ENCODE measurements at places on chromosomes 16 and 17.

- DNase-seq = no peak
Observed at GRCh38 chr16:66265048-66265415, 101.5 kb upstream of the CDH5 start.

- DNase-seq = no peak
Observed at GRCh38 chr16:86508028-86508946, 2.0 kb upstream of the FOXF1 start.

DNA sequence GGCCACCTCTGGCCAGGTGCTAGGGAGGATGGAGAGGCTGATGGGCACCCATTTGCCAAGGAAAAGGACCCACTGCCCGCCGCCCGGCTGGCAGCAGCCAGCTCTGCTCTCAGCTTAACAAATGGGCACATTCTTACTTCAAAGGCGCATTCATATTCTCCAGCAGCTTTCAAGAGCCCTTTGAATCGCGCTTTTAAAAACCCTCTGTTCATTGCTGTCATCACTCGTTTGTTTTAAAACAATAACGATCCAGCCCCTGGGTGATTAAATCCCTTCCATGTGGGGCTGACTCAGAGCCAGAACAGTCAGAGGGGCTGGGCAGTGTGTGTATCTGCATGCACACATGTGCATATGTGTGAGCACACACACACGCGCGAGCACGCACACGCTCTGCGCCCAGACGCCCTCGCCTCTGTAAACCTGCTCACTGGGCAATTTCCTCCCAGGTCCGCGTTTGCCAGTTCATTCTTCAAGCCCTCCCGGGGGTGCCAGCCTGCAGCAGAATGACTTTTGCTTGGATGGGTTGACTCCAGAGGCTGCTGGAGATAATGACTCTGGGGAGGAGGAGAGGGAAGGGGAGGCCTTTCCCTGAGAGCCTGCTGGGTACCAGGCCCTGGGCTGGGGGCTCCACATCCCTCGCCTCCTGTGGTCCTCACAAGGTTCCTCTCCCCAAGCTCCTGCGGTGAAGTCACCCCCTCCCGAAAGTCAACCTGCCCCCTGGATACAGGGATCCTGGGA, 133.1 kb downstream of the SDK2 start:
- DNase-seq = no peak

- DNase-seq = no peak
Observed at GRCh38 chr17:7713782-7714181, 3.8 kb upstream of the DNAH2 start.

- no peak for DNase-seq
Observed at GRCh38 chr17:61709567-61709966, 118.5 kb upstream of the NACA2 start.

- no peak for DNase-seq
Observed at GRCh38 chr17:15660077-15660476, 24.0 kb downstream of the TRIM16 start.

DNA sequence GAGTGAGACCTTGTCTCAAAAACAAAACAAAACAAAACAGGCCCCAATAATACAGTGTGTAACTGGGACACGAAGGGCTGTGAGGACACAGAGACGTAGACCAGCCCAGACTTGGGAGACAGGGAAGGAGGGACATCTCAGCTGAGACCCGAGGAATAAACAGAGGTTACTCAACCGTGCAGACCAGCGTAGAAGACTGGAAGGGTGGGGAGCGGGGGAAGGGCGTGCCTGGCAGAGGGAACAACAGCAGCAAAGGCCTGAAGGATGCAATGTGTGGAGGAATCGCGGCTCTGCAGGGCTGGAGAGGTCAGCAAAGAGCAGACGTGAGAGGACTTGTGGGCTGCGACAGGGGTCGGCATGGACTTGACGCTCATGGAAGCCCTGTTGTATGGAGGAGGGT, 11.6 kb upstream of the CES4A start:
- no peak for DNase-seq

- no peak for DNase-seq
Observed at GRCh38 chr16:18936727-18937340, 10.6 kb upstream of the SMG1 start.

DNA sequence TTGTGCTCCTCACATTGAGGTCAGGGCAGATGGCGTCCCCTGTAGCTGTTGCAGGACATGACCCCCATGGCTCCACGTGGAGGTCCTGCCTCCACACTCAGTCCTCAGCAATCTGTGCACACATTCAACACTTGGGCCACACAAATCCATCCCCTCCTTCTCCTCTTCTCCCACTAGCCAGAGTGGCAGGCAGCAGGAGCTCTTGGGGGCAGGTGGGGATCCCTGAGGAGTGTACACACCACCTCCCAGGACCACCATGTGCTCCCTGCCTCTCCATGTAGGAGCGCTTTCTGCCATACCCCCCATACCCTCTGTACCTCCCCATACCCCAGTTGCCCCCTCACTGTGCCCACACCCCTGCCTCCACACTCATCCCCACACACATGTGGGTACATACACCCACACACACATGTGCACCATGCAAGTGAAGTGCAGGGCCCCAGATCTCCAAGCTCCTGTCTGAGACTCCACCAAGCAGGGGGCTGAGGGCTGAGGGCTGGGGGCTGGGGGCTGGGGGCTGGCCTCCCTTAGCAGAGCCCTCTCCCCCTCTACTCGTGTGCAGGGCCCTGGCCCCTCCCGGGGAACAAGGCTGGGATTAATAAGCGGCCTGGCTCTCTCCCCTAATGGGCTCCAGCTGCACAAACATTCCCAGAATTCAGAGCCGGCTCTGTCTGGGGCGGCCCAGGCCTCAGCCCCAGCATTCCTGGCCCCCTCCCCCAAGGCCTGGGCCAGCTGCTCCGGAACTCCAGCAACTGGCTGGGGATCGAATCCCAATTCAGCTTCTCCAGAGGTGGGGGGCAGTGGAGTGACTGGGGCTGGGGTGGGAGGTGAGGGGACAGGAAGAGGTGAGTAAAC, 48.2 kb upstream of the MEIOC start:
- DNase-seq = no peak

DNA sequence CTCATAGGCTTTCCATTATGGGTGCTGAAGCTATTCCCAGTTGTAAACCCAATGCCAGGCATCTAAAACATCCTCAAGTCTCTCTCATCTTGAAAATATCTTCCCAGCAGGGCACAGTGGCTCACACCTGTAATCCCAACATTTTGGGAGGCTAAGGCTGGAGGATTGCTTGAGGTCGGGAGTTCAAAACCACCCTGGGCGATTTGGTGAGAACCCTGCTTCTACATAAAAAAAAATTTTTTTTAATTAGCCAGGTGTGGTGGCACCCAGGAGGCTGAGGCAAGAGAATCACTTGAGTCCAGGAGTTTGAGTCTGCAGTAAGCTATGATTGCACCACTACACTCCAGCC, 13.0 kb upstream of the EEF2K start:
- no peak for DNase-seq

DNA sequence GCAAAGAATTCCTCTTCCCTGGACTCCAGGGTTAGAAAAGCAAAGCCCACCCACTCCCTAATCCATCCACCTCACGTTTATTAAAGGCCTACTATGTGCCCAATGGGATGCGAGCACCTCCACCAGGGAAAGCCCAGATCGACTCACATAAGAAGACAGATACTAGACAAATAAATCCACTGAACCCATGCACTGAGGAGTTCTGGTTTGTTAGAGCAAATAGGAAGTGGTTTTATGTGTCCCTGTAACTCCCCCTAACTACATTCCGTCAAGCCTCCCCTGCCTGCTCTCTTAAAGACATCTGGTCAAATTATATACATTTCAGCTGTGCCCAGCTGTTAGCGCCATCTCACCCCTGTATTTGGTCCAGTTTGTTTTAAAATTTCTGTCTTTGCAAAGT, 218.5 kb upstream of the RPL38 start:
- DNase-seq = no peak

DNA sequence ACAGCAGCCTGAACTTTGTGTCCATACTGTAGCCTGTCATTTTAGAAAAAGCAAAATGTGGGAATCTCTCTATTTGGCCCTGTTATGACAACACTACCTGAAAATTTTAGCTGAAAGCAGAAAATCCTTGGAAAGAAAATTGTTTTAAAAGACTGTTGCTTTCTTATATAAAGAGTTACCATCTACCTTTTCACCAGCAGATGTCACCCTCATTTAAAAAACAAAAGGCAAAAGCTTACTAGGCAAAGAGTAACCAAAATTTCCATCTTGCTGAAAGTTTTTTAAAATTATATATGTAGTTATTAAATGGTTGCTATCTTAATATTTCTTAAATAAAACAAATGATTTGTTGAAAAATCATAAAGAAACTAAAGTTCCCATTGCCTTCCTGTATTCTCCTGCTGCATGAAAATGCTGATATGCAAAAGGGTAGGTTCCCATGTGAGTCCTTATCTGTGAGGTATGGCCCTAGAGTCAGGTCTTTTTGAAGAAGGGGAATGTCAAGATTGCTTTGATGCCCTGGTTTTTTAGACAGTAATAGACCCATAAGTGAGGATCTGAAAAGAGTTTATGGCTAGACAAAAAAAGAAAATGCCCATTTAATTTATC, 61.0 kb downstream of the TNRC6C start:
- DNase-seq = peak; percentile 57

DNA sequence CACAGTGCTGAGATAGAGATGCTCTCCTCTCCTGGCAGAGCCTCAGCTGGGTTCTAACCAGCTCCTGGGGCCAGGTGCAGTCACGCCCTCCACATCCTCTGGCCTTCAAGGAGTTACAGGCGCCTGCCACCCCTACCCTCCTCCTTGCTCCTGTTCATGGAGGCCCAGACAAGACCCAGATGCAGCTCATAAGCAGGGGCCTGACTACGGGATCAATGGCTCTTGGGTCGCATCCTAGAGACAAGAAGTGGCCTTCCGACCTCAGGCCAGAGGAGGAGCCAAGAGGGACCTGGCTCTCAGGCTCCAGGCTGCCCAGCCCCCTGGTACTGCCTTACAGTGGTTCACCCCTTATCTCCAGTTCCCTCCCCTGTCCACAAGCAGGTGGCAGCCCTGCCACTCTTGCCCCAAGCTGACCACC, 23.0 kb downstream of the ARHGAP27 start:
- no peak for DNase-seq

DNA sequence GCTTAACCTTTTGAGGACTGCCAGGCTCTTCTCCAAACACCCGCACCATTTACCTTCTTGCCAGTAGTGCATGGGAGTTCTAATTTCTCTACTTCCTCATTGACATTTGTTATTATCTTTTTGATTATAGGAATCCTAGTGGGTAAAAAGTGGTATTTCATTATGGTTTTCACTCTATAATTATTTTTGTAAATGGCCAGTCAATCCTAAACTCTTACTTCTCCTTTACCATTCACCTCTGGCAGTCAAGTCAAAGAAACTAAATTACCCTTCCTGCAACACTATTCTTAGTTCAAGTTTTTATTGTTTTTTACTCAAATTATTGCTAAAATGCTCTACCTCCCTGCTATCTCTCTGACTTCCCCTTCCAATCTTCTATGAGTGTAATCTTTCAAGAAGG, 29.8 kb upstream of the ANKFY1 start:
- no peak for DNase-seq

DNA sequence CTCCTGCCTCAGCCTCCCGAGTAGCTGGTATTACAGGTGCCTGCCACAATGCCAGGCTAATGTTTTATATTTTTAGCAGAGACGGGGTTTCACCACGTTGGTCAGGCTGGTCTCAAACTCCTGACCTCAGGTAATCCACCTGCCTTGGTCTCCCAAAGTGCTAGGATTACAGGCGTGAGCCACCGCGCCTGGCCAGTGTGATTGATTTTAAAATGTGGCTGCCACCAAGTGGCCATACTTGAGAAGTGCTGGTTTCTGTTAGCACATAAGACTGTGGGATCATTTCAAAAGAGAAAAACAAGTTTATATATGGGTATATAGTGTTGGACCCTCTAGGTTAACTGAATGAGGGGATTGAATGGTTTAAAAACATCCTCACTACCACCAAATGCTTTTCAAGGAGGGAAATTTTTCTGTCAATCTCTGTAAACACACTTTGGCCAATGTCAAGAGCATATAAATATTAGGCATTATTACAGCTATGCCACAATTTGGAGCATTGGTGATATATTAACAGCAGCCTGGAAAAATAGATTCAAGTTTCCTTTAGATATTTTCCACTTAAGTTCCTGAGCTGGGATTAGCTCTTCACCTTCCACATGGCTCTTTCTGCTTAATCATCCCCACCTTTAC, 13.5 kb upstream of the DHRS13 start:
- peak; percentile 38 for DNase-seq

DNA sequence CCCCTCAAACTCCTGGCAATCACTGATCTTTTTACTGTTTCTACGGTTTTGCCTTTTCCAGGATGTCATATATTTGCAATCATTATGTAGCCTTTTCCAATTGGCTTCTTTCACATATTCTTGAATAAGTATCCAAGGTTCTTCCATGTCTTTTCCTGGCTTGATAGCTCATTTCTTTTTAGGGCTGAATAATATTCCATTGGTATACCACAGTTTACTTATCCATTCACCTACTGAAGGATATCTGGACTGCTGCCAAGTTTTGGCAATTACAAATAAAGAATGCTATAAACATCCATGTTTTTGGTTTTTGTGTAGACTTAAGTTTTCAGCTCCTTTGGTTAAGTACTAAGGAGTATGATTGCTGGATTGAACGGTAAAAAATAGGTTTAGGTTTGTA, 16.0 kb downstream of the GPATCH8 start:
- DNase-seq = no peak

DNA sequence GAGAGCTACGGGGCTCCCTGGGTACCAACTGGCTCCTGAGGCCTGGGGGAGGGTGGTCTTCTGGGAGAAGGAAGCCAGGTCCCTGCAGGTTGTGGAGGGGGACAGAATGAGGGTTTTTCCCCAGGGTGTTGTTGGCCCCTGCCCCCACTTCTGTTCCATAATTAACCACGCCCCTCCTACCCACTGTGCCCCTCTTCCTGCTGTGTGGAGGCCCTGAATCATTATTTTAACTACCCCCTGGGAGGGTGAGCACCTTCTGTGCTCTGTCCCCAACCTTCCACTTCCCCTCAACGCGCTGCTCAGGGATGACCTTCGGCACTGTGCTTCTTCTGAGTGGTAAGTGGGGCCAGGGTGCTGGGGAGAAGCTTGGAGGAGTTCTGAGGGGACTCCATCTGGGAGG, at the start of gene ITGAD:
Gene ITGAD, plus strand, starts transcription at position 280 of the 400 bp plus-strand sequence. Its CDS starts 26 bp downstream, at position 306.
- DNase-seq = no peak

GRCh38 chr16:79500286-79500685, 100.3 kb downstream of the MAF start:
- DNase-seq = no peak

- DNase-seq = no peak
Observed at GRCh38 chr16:68238029-68238345, 2.1 kb upstream of the ESRP2 start.

DNA sequence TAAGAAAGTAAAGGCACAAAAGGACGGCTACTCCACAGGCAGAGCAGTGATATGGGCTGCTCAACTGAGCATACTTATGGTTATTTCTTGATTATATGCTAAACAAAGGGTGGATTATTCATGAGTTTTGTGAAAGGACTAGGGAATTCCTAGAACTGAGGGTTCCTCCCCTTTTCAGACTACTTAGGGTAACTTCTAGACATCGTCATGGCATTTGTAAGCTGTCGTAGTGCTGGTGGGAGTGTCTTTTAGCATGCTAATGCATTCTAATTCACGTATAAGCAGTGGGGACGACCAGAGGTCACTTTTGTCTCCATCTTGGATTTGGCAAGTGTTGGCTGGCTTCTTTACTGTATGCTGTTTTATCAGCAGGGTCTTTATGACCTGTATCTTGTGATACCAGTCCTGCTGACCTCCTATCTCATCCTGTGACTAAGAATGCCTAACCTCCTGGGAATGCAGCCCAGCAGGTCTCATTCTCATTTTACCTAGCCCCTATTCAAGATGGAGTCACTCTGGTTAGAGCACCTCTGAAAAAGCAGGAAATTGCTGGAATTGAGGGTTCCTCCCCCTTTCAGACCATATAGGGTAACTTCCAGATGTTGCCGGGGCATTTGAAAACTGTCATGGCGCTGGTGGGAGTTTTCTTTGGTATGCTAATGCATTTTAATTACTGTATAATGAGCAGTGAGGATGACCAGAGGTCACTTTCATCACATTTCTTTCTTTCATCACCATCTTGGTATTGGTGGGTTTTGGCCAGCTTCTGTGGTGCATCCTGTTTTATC, 388.5 kb downstream of the XYLT1 start:
- no peak for DNase-seq
